ENCODE measurements at places on chromosomes 2 and 18.

GRCh38 chr2:109393662-109393972 lies 220.1 kb downstream of the SEPTIN10 start:
- no peak for DNase-seq

- peak; percentile 33 for DNase-seq
These were observed 1375.4 kb upstream of the CELF4 start for GRCh38 chr18:38940863-38941531.

GRCh38 chr18:22465859-22466457 lies 48.2 kb upstream of the CTAGE1 start:
- DNase-seq = no peak

GRCh38 chr2:108916122-108916795 lies 72.8 kb downstream of the EDAR start:
- DNase-seq = no peak

DNA sequence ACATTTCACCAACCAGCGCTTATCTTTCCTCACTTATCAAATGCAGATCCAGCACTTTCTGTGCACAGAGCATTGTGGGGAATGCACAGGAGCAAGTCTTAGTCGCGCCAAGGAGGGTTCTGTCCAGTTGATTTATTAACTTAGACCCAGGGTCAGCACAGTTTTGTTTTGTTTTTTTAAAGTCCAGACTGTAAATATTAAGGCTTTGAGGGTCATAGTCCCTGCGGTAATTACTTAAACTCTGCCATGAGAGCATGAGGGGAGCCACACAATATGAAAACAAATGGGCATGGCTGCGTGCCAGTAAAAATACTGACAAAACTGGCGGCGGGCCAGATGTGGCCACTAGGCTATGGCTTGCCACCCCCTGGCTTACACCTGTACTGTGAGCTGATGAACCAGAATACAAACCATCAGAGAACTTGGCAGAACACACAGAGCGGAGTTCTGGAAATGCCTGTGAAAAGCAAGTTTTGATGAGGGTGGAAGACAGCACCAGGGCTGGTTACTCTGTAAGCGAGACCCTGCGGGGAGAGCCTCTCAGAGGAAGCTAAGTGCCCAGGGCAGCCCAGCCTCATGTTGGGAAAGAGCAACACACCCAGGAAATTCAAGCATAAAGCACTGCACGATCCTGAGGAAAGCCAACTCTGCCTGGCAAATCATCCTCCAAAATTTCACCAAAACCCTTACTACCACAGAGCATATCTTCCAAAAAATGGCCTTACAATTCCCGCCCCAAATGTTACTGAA lies 43.6 kb downstream of the L3MBTL4 start:
- no peak for DNase-seq

DNA sequence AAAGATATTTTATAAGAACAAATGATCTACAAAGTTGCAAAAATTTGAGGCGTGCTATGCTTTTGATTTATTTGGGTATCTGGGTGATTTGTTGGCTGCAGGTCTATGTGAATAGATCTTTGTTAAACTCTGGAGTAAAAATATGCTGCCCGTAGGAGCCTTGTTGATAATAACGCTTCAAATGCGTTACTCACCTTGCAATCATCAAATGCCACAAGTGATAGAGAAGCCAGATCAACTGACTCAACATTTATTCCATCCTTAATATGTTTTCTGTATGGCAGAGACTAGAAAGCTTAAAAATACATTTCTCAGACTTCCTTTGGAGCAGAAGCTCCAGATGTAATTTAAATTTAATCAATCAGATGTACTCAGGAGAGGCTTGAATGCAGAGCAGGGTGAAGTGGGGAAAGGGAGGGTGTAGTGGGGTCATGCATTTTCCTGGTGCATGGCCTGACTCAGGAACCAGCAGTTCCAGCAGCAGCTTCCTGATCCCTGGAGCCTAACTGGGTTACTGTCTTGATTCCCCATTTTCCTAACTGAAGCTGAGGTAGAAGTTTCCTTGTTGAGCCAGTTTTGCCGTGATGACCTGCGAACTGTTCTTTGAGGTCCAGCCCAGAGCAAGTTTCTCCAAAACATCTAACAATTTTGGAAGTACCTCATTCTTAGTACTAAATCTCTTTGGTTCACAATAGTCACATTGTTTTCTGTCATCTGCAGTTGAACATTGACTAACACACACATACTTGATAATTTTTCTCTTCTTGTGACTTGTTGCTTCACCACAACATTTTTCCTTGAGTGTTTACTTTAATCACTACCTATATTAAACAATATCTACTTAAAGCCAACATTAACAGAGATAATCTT lies 284.7 kb upstream of the CWC22 start:
- DNase-seq = no peak

DNA sequence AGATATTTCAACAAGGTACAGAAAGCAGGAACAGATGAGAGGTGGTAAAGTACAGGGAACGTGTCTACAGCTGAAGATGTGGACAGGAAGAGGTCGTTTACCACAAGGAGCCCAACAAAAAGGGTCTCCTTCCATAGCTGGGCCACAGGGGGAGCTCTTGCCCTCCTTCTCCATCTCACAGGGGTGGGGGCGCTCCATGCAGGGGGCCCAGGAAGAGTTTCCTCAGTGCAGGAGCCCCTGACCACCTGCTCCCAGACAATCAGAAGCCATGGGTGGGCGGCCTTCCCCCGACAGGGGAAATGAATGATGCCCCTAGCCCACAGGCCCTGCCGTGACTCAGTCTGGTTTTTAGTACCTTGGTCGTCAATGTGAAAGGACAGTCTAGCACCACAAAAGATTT lies 163.6 kb upstream of the ZNF516 start:
- no peak for DNase-seq

DNA sequence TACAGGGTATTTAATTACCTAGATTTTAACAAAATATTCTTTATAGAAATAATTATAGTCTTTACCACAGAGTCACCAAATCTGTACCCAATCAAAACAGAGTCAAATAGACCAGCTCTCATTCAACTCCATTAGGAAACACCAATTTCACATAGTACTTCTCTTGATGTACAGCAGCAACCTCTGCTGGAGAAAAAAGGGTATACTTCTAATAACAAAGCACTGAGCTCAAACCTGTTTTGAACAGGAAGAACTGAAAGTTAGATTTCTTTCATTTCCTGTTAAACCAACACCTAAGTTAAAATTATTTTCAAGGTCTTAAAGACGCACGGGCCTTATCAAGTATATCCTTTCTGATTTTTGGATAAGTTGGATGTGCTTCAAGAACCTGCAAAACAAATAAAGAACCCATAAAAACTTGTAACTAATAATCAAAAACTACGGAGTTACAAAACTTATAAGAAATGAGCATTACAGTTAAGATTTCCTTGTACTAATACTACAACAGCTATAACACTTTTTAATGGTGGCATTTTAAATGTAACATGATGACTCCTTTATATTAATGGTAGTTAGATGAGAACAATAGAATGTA lies 79.0 kb downstream of the TTC21B start:
- no peak for DNase-seq

- no peak for DNase-seq
These were observed 140.4 kb downstream of the MYO1B start for GRCh38 chr2:191385416-191386160.

DNA sequence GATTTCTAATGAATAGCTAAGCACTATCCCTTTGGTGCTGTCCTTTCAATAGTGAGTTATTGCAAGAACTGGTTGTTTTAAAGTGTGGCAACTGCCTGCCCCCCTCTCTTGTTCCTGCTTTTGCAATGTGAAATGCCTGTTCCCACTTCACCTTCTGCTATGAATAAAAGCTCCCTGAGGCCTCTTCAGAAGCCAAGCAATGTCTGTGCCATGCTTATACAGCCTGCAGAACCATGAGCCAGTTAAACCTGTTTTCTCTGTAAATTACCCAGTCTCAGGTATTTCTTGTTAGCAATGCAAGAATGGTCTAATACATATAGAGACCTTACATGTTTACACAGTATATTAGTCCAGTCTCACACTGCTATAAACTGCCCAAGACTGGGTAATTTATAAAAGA lies 15.0 kb upstream of the METTL21A start:
- no peak for DNase-seq

GRCh38 chr18:10235661-10235952 lies 218.8 kb upstream of the APCDD1 start:
- no peak for DNase-seq

GRCh38 chr2:59296279-59296678 lies 1055.2 kb upstream of the FANCL start:
- no peak for DNase-seq

- no peak for DNase-seq
These were observed 251.9 kb upstream of the CHAC2 start for GRCh38 chr2:53515435-53516332.

DNA sequence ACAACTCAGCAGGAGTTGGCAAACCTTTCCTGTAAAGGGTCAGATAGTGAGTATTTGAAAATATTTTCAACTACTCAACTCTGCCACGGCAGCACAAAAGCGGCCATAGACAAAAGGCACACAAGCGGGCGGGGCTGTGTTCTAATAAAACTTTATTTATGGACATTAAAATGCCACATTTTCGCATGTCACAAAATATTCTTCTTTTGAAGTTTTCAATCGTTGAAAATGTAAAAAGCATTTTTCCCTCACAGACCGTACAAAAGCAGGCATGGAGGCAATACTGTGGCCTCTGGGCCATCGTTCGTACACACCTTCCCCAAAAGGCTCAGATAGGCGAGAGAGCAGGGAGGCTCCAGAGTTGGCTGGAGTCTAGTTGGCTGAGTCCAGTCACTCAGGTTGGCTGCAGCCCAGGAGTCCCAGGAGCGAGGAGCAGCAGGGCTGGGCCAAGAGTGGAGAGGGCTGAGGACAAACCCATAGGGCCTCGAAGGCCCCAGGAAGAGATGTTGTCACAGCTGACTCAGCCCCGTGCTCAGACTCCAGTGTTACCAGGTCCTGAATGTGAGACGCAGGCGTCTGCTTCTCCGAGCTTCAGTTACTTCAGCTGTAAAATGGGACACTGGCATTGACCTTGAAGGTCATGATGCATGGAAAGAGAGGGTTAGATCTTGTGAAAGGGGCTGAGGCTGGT lies 42.5 kb downstream of the SDC1 start:
- no peak for DNase-seq

DNA sequence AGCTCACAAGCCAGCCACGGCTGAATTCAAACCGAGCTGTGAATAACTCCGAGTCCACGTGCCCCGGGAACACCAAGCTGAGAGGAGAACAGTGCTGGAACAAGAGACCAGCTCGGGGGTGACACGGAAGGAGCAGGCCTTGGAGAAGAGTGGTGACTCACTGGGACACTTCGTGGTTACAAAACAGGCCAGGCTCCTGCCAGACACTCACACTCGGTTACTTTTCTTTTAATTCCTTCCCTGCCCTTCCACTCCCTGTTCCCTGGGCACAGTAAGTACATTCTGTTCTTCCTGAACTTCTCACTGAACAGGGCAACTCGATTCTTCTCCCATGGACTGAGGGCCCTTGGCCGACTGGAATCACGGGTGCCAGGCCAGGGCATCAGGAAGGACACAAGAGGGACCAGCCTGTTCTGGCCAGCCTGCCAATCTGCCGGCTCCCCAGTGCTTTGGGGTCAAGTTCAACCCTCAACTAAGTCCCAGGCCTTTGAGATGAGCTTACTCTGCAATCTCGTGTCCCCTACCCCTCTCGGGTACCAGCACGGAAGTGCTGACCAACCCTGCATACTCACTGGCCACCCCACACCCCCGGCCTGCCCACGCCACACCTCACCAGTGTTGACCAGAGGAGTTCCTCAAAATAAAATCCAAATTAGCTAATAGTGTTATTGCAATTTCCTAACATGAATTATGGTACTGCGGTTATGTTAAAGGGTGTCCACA lies 87.5 kb downstream of the TFCP2L1 start:
- no peak for DNase-seq

DNA sequence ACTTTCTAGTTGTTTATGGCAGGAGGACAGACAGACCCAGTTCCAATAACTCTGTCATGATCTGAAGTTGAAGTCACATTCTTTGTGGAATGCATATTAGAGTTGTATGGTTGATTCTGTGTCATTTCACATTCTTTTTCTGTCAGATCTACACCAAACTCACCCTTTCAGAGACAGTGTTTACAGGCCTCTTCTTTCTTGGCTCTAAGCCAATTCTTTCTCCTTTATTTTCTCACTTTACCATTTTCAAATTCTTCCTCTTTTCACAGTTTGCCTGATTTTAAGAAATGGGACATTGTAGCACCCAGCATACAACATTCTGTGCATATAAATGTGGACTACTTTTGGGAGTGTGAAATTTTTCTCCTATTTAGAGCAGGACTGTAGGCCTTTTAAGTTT lies 103.7 kb downstream of the CCDC85A start:
- no peak for DNase-seq

GRCh38 chr2:128305555-128306080 lies 13.1 kb downstream of the HS6ST1 start:
- DNase-seq = no peak

DNA sequence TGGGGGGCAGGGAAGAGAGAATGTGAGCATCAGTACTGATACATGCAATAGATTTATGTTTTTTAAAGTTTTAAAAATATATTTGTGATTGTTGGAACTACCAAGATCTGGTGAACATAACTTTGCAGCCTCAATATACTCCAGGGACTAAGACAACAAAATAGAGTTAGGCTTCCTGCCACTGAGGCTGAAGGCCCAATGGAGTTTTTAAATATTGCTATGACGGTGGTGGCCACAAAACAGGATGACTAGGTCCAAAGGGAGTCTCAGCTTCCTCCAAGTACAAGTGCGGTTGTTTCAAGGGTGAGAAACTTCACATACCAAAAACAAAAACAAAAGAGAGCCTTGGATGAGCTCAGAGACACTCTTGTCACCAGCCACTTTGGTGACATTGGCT lies 72.9 kb downstream of the CCBE1 start:
- DNase-seq = no peak

GRCh38 chr2:218711550-218711929 lies 905 bp downstream of the TTLL4 start:
- no peak for DNase-seq

DNA sequence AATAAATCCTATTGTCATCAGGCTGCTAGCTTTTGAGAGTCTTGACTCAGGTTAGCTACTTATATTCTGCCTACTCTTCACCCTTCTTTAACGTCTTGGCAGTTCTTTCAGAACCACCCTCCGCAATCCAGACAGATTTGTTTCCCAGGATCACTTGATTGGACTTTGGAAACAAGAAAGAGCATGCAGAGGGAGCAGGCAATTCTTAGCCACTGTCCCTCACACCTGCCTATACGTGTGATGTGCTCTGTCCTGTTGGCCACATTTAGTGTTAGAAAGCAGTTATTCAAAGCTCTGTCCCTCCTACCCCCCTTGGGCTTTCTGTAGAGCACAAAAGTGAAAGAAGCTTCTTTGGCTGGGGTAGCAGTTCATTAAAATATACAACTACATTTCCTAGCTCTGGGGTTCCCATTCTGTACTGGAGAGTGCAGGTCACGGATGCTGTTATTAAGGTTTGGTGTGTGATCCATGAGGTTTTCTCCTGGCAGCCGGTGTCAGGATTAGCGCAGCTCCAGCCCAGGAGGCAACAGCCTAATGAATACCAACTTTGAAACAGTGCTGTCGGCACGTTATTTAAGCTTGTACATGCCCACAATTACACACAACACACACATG lies 6.3 kb downstream of the FZD5 start:
- DNase-seq = no peak

- no peak for DNase-seq
These were observed 14.4 kb downstream of the GPR55 start for GRCh38 chr2:230910546-230911177.

GRCh38 chr2:224952936-224953657 lies 89.2 kb downstream of the DOCK10 start:
- no peak for DNase-seq

All from T-helper 9 cell (primary cell).